ENCODE measurements at places on chromosomes 7 and 10.

GRCh38 chr7:6505685-6506559, 45.3 kb downstream of the GRID2IP start:
- DNase-seq: no peak

GRCh38 chr7:55134786-55135185, 116.0 kb downstream of the EGFR start:
- DNase-seq: no peak

GRCh38 chr7:79405368-79405767, 48.1 kb downstream of the MAGI2 start:
- DNase-seq: no peak

- DNase-seq: no peak
Measured at GRCh38 chr10:3512263-3512662, 272.7 kb downstream of the KLF6 start.

DNA sequence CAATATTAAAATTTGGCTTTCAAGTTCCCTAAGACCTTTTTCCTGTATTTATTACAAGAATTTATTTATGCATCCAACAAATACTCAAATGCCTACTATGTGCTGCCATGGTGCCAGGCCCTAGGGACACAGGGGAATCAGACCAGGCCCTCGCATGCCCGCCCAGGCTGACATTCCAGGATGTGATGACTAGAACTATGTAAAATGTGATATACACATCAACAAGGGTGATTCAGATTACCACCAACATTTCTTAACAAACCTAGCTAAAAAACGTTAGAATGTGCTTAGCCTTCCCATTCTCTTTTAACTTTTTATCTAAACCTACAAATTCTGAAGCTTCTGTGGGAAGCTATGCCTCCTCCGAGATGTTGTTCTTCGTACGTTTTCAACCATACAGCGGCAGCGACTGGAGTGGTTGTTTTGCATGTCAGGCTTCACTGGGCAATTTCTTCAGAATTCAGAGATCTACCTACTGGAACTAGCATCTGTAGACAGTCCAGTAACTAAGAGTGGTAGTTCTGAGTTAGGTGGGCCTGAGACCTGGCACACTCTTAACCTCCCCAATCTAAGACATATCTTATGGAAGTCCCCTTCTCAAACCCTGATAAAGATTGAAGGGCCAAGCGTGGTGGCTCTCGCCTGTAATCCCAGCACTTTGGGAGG, 22.1 kb downstream of the GNA12 start:
- no peak for DNase-seq

- no peak for DNase-seq
Measured at GRCh38 chr10:31261511-31262311, 57.3 kb upstream of the ZEB1 start.

DNA sequence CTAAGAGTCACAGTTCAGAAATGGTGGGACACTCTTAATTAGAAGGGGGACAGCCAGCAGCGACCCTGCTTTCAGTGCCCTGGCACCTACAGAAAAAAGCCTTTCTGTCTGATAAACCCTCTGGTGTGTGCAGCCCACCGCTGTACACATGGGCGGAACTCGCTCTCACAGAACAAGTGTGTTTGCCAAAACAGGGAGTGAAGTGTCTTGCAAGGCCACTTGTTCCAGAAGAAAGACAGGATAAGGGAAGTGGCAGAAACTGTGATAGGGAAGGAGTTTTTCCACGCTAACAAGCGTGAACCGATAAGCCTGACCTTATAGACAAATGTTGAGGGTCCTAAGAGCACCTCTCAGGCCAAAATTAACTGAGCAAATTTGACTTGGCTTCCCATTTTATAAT, 203.7 kb upstream of the TCF7L2 start:
- DNase-seq: no peak

- DNase-seq: no peak
Measured at GRCh38 chr7:135320268-135320667, 86.6 kb downstream of the STRA8 start.

GRCh38 chr7:111855842-111856227, 293.5 kb upstream of the IMMP2L start:
- no peak for DNase-seq

DNA sequence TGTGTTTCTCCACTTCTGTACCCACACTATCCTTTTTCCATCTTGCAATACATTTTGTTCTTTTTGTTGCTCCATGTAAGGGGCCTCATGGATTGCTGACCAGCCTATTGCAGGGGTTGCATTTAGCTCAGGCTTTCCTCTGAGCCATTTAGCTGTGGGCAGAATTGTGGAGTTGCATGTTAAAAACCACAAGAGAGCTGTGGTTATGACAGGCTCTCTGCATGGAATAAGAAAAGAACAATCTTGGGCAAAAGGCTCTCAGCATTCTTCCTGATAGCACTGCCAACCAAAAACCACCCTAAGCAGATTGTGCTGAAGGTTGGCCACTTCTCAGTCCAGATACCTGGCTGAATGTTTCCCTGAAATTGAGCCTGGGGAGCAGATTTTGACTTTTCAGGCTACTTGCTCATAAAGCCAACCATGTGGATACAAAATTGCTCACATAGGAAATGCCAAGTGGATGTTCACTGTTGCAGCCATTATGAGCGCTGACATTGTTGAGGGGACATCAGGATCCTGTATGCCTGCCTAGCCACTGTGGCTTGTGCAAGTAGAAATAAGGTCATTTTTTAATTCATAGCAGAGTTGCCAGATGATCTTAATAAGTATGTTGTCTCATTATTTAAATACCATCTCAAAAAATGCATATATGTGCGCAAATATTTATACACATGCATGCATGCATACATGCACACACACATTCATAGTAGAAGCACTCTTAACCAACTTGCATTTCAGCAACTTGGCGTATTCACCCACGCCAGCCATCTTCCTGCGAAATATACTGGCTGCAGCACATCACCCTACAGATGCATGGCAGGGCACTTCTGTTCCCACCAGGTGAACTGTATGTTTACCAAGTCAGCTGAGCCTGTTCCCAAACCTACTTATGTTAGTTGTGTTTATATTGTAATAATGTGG, 695.4 kb downstream of the LRMDA start:
- DNase-seq: no peak
